ENCODE measurements at places on chromosomes 1 and 21. TPM values are rescaled to one million over a fixed set of nuclear protein-coding genes. Genes with fewer than 3 reads are reported as not detected.

- DNase-seq: peak; percentile 59
- H3K4me1 ChIP-seq: peaks cover 54% of the 10 kb centered on the region
- no peak overlapping the region for H3K4me3 ChIP-seq
- peak overlapping the region; percentile 97 for H3K27ac ChIP-seq
- no peaks in the 10 kb centered on the region for H3K27me3 ChIP-seq
- peaks cover 2% of the 10 kb centered on the region for H3K36me3 ChIP-seq
These were observed 7.3 kb upstream of the PMVK start for GRCh38 chr1:154943649-154944400.

DNA sequence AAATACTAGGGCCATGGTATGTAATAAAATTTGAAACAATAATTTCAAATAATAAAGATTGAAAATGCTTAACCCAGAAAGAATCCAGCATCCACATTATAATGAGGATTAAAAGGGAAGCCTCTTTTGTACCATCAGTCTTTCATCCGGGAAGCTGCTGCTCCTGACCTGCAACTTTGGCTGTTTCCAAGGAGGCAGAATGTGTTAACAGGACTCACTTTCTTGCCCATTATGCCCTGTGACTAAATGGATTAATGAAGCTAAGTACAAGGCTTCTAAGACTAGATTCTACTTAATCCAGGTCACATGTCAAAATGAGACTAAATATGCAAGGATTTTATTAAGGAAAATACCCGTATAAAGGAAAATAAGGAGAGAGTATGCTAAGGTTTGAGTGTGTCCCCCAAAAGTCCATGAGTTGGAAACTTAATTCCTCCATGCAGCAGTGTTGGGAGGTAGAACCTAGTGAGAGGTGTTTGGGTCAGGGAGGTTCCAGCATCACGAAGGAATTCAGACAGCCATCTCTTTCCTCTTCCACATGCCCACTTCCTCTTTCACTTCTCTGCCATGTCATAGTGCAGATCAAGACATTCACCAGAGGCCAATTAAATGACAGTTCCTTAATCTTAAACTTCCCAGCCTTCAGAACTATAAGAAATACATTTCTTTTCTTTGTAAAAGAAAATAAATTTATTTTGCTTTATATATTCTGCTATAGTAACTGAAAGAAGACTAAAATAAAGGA is 27.7 kb downstream of the FMO2 start:
- no peaks in the 10 kb centered on the region for H3K36me3 ChIP-seq
- H3K27me3 ChIP-seq: peaks cover 15% of the 10 kb centered on the region
- H3K4me3 ChIP-seq: no peak overlapping the region
- no peak for DNase-seq

DNA sequence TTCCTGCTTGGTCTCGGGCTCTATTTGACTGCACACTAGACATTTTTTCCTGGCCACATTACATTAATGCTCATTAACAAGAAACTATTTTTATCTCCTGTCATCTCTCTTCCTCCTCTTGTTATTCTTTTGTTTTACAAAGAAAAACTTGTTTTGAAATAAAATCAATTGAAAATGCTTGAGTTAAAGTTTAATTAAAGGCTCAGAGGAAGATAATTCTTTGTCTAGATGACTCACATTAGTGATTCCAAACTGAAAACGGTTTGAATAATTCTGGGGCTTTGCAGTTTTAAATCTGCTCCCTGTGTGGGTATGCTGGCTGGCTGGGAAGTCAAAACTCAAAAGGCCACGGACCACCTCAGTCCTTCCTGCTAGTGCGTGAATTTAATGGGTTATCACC is 29.6 kb downstream of the RGS5 start:
- H3K4me3 ChIP-seq: no peak overlapping the region
- no peaks in the 10 kb centered on the region for H3K36me3 ChIP-seq
- H3K4me1 ChIP-seq: no peaks in the 10 kb centered on the region

DNA sequence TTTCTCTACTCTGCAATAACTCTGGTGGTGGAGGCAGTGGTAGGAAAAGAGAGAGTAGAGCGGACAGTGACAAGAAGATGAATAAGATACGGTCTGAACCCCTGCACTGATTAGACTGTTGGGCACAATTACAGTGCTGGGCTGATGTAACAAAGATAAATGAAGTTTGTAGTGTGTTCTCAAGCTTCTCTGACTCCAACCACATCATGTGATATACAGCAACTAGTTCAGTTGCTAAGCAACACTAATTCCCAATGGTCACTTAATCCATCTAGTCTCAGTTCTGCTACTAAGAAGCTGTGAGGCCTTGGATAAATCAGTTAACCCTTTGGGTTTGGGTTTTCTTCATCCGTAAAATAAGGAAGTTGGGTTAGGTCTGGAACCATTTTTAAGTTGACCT is 17.3 kb downstream of the DDR2 start:
- no peak for DNase-seq
- H3K27me3 ChIP-seq: peaks cover 33% of the 10 kb centered on the region
- no peaks in the 10 kb centered on the region for H3K4me1 ChIP-seq
- H3K4me3 ChIP-seq: no peak overlapping the region

ADAM30 gene
- total RNA-seq: not detected

- DNase-seq: no peak
- no peak overlapping the region for H3K27ac ChIP-seq
- H3K4me1 ChIP-seq: no peaks in the 10 kb centered on the region
- H3K36me3 ChIP-seq: no peaks in the 10 kb centered on the region
- H3K4me3 ChIP-seq: no peak overlapping the region
These were observed 21.6 kb upstream of the PCP4 start for GRCh38 chr21:39845571-39846130.

OR2L3 gene
- not detected for total RNA-seq

GRCh38 chr1:18592368-18592767 is 38.3 kb upstream of the PAX7 start:
- DNase-seq: no peak
- no peak overlapping the region for H3K27ac ChIP-seq
- peaks cover 7% of the 10 kb centered on the region for H3K27me3 ChIP-seq
- no peak overlapping the region for H3K4me3 ChIP-seq
- no peaks in the 10 kb centered on the region for H3K4me1 ChIP-seq
- no peaks in the 10 kb centered on the region for H3K36me3 ChIP-seq

DNA sequence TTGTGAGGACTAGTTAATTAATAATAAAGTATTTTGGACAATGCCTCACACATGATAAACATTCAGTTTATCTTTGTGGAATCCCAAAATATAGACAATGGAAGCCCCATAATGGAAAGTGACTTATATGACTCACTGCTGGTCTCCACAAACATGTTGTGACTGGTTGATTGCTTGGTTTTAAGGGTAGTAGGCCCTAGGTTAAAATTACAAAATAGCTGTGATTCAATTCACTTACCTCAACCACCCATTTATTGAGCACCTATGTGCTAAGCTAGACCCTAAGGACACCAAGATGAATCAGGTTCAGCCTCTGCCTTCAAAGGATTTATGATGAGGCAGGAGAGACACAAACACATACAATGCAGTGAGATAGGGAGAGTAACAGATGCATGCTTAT is 42.4 kb downstream of the KANK4 start:
- peaks cover 4% of the 10 kb centered on the region for H3K36me3 ChIP-seq
- peaks cover 8% of the 10 kb centered on the region for H3K4me1 ChIP-seq
- DNase-seq: no peak
- H3K4me3 ChIP-seq: no peak overlapping the region
- peaks cover 9% of the 10 kb centered on the region for H3K27me3 ChIP-seq

GRCh38 chr1:175168782-175169181 is 23.8 kb downstream of the KIAA0040 start:
- no peak overlapping the region for H3K4me3 ChIP-seq
- peaks cover 48% of the 10 kb centered on the region for H3K36me3 ChIP-seq
- no peaks in the 10 kb centered on the region for H3K27me3 ChIP-seq
- peaks cover 34% of the 10 kb centered on the region for H3K4me1 ChIP-seq

CRYBG2 gene
- total RNA-seq: 8.6 TPM

DNA sequence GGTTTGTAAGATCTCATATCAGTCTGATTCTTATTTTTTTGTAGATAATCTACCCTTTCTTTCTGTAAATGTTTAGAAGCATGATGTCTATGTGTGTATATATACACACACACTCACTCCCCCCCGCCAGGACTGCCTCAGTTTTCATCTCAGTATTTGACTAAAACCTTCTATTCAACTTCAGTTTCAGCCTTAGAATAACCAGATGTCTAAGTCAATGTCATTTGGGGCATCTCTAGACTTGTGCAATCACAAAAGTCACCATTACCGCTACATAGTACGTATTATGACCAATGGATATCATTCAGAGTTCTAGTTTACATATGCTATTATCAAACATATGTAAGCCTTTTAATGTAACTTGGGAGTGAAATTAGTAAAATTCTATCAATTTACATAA is 53.3 kb upstream of the BOLA1 start:
- H3K27ac ChIP-seq: peak overlapping the region; percentile 98
- H3K27me3 ChIP-seq: no peaks in the 10 kb centered on the region
- peaks cover 53% of the 10 kb centered on the region for H3K4me1 ChIP-seq
- H3K36me3 ChIP-seq: peaks cover 45% of the 10 kb centered on the region
- H3K4me3 ChIP-seq: peak overlapping the region; percentile 95
- DNase-seq: peak; percentile 40

DNA sequence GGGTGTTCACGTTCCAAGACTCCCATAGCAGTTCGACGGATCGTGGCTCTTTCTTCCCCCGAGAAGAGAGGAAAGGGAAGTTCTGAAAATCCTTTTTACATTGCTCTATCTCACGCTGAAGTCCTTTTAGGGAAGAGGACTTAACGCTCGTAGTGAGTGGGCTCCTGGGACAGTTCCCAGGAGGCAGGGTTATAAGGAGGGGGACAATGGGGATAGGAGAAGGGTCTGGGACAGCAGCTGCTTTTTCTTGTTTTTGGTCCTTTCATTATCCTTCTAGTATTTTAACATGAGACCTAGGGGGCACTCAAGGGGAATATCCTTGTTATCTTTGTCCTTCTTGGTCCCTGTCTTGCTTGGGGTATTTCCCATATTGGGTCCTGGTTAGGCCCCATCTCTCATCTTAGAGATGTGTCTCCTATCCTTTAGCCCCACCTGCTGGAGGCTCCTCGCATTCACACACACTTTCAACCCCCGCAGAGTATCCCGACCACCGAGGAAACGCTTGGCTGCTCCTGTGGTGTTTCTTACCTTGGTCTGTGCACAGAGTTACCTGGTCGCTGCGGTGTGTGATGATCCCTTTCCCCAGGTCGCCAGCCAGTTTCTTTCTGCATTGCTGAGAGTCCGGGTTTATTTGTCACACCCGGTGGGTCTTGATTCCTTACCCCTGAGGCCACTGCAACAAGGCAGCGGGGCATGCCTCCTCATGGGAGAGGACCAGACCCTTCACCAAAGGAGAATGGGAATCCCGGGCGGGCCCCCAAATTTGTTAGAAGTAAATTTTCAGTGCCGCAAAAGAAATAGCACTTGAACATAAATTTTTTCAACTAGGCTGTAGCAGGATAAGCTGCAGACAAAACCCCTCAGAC is 29.7 kb downstream of the SCCPDH start:
- H3K27me3 ChIP-seq: no peaks in the 10 kb centered on the region
- no peaks in the 10 kb centered on the region for H3K36me3 ChIP-seq
- H3K27ac ChIP-seq: no peak overlapping the region
- peak; percentile 73 for DNase-seq
- no peaks in the 10 kb centered on the region for H3K4me1 ChIP-seq
- no peak overlapping the region for H3K4me3 ChIP-seq

VSIG8 gene
- not detected for total RNA-seq

GRCh38 chr1:238950784-238951183 is 435.6 kb upstream of the CHRM3 start:
- no peak overlapping the region for H3K27ac ChIP-seq
- no peaks in the 10 kb centered on the region for H3K36me3 ChIP-seq
- DNase-seq: no peak
- H3K27me3 ChIP-seq: no peaks in the 10 kb centered on the region

DNA sequence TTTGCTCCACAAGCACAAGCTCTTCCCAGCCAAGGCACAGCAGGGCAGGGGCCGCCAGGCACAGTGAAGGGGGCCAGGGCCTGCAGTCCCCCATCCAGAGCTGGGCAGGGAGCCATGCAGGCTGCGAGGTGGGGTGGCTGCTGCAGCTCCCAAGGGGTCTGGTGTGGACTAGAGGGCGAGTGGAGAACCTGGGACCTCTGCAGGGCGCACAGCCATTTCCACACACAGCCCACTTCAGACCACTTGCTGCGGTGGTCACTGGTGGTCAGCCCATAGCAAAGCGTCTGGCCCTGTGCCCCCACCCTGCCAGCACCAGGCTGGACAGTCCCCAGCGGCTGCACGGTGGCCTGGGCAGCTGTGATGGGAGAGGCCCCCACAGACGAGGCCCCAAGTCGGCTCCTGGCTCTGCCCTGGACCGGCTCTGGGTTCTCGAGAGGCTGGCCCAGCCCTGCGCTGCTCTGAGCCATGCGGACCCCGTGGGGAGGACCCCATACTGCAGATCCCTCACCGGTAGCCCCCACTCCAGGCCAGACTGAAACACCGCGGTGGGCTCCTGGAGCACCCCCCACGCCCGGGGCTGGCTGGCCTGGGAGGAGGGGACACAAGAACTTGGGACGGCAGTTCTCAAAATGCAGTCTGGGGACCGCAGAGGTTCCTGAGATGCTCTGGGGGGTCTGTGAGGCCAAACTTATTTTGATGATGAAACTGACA is 47.1 kb upstream of the COL6A2 start:
- no peaks in the 10 kb centered on the region for H3K4me1 ChIP-seq
- H3K36me3 ChIP-seq: no peaks in the 10 kb centered on the region
- H3K27me3 ChIP-seq: no peaks in the 10 kb centered on the region
- DNase-seq: no peak
- no peak overlapping the region for H3K4me3 ChIP-seq
- no peak overlapping the region for H3K27ac ChIP-seq

TMOD4 gene
- 3.6 TPM for total RNA-seq

DNA sequence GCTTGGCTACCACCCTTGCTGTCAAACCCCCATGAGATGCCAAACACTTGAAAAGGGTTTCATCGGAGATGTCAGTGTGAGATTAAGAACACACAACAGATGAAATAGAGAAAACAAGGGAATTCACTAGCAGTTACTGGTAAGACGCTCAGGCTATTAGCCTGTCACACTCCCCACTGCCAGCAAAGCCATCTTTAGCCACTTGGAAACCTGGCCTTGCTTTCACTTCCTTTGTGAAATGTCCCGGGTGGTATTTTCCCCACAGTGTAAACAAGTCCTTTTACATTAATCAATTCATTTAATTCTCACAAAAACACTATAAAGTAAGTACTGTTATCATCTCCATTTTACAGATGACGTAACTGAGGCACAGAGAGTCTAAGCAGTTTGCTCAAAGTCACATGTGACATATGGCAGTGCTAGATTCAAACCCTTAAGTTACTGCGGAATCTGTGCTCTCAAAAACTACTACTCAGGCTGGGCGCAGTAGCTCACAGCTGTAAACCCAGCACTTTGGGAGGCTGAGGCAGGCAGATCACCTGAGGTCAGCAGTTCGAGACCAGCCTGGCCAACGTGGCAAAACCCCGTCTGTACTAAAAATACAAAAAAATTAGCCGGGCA is 32.7 kb upstream of the KHDRBS1 start:
- H3K4me1 ChIP-seq: peaks cover 45% of the 10 kb centered on the region
- no peak overlapping the region for H3K4me3 ChIP-seq
- H3K27ac ChIP-seq: peak overlapping the region; percentile 81
- no peaks in the 10 kb centered on the region for H3K27me3 ChIP-seq
- H3K36me3 ChIP-seq: peaks cover 2% of the 10 kb centered on the region

GRCh38 chr21:35323947-35324346 is 274.8 kb upstream of the RUNX1 start:
- DNase-seq: no peak
- no peak overlapping the region for H3K27ac ChIP-seq
- no peak overlapping the region for H3K4me3 ChIP-seq
